ENCODE measurements at places on chromosomes 12 and 14.

GRCh38 chr14:66920196-66920595 is 269.0 kb upstream of the GARIN2 start:
- H3K27me3 ChIP-seq, result no peaks in the 10 kb centered on the region
- H3K36me3 ChIP-seq, result peaks cover 7% of the 10 kb centered on the region
- no peak overlapping the region for H3K4me3 ChIP-seq
- H3K27ac ChIP-seq, result no peak overlapping the region
- no peaks in the 10 kb centered on the region for H3K4me1 ChIP-seq

- no peaks in the 10 kb centered on the region for H3K4me1 ChIP-seq
- H3K36me3 ChIP-seq, result no peaks in the 10 kb centered on the region
- DNase-seq, result no peak
- H3K4me3 ChIP-seq, result no peak overlapping the region
Observed at GRCh38 chr12:74119811-74120362, 417.7 kb upstream of the ATXN7L3B start.

- no peak overlapping the region for H3K4me3 ChIP-seq
- no peaks in the 10 kb centered on the region for H3K27me3 ChIP-seq
- H3K36me3 ChIP-seq, result peaks cover 63% of the 10 kb centered on the region
- peaks cover 67% of the 10 kb centered on the region for H3K4me1 ChIP-seq
- no peak for DNase-seq
Observed at GRCh38 chr12:128797119-128798118, 26.3 kb downstream of the SLC15A4 start.

DNA sequence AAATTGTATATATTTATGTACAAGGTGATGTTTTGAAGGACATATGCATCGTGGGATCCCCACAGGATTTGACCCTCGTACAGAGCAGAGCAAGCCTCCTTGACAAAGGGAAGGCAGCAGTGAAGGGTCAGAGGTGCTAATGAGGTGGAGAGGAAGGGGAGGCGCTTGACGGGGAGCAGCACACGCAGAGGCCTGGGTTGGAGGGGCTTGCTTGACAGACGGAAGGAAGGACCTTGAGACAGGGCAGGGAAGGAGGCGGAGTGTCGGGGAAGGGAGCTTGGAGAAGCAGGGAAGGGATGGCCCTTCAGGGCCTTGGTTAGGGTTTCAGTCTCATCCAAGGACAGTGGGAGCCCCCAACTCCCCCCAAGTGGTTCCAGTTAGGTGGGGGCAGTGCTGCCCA is 52.6 kb downstream of the ZNF664 start:
- H3K36me3 ChIP-seq, result no peaks in the 10 kb centered on the region
- no peak for DNase-seq
- no peak overlapping the region for H3K27ac ChIP-seq
- H3K27me3 ChIP-seq, result peaks cover 5% of the 10 kb centered on the region

GRCh38 chr14:45811155-45811554 is 558.2 kb upstream of the MIS18BP1 start:
- no peaks in the 10 kb centered on the region for H3K4me1 ChIP-seq
- no peak overlapping the region for H3K27ac ChIP-seq
- H3K4me3 ChIP-seq, result no peak overlapping the region
- no peaks in the 10 kb centered on the region for H3K36me3 ChIP-seq

- H3K27ac ChIP-seq, result no peak overlapping the region
- no peak overlapping the region for H3K4me3 ChIP-seq
- H3K4me1 ChIP-seq, result peaks cover 5% of the 10 kb centered on the region
- DNase-seq, result no peak
Observed at GRCh38 chr14:103436533-103436932, 51.3 kb downstream of the MARK3 start.

- no peaks in the 10 kb centered on the region for H3K27me3 ChIP-seq
- no peak overlapping the region for H3K4me3 ChIP-seq
- peaks cover 4% of the 10 kb centered on the region for H3K4me1 ChIP-seq
- no peak for DNase-seq
Observed at GRCh38 chr12:47698055-47698454, 7.8 kb downstream of the RPAP3 start.
